ENCODE measurements at places on chromosomes 2 and 18. TPM values are rescaled to one million over a fixed set of nuclear protein-coding genes. Genes with fewer than 3 reads are reported as not detected.

DNA sequence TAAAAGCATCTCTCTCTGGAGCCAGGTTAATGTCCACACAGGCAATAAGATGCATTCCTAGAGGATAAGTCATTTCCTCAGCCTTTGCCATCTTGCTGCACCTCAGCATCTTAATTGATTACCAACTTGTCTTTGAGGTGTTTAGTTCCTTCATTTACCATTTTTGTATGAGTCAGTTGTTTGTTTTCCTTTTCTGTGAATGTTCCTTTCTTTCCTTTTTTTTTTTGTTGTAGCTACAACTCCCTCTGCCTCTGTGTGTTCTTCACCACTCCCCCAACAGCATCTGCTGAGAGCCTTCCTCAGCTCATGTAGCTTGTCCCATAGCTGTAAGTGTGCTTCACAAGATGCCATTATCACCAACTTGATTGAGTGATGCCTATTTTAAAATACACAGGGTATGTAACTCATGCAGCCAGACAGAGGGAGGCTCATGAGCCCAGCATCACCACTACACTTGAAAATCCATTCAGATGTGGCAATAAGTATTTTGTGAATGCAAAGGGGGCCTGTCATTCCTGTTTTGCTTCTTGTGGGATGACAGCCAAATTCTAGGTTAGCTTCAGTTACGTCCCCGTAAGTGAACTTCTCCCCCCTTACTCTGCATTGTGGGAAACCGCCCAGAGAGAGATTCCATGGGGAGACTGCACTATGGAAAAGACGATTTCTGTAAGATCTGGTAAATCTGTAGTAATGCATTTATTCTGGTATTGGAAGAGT lies 315.9 kb upstream of the ZEB2 start:
- no peaks in the 10 kb centered on the region for H3K4me1 ChIP-seq
- H3K27ac ChIP-seq, result no peak overlapping the region
- no peak for DNase-seq
- no peak overlapping the region for H3K4me3 ChIP-seq
- no peaks in the 10 kb centered on the region for H3K36me3 ChIP-seq
- no peaks in the 10 kb centered on the region for H3K27me3 ChIP-seq

- no peak overlapping the region for H3K27ac ChIP-seq
- no peaks in the 10 kb centered on the region for H3K27me3 ChIP-seq
- no peaks in the 10 kb centered on the region for H3K36me3 ChIP-seq
- H3K4me1 ChIP-seq, result no peaks in the 10 kb centered on the region
Observed at GRCh38 chr2:151002959-151003600, 258.6 kb downstream of the RBM43 start.

DNA sequence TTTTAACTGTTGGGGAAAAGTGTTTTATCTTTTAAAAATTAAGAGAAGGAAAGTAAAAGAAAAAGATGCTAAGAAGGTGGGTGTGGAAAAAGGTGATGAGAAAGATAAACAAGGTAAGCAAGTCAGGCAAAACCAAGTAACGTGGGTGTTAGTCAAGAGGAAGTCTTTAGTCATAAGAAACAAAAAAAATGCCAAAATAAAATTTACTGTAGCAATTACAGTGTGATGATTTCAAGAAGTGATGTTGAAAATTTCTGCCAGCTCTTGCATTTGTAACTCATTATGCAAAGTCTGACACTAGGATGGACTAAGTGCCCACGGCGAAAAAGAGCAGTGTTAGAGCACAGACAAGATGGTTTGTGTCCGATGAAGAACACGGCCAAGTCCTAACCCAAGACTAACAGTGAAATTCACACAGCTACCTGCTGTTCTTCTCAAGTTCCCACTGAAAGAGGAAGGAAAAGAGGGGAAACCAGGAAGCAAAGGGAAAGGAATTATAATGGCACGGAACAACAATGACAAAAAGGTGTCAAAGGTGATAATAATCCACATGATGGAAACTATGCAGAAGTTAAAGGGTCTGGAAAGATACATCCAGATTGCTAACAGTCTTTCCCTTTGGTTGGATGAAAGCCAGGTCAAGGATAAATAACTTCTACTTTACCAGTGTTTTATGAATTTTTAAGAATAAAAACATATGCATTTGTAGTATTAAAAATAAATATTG lies 34.1 kb downstream of the NOL10 start:
- H3K36me3 ChIP-seq, result peaks cover 95% of the 10 kb centered on the region
- H3K27me3 ChIP-seq, result no peaks in the 10 kb centered on the region
- H3K4me3 ChIP-seq, result no peak overlapping the region

DNA sequence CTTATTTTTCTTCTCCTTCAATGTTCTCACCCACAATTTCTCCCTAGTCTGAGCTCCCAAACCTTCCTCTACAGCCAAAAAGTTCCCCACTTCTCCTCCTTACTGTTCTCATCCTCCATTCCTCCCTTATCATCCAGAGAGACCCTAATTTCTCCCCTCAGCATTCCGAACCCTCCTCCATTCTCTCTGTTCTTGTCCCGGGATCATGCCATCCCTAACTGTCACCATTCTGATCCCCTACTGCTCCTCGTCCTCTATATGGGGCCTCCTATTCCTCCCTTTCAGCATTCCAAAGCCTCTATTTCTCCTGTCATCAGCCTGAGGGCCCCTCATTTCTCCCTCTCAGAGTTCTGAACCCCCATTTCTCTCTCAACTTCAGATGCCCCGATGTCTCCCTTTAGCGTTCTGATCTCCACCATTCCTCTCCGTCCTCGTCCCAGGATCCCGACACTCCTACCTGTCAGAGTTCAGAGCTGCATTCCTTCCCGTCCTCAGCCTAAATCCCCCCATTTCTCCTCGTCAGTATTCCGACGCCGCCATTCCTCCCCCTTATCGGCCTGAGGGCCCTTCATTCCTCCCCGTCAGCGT lies 522 bp downstream of the MBD1 start:
- peak overlapping the region; percentile 94 for H3K4me3 ChIP-seq
- DNase-seq, result no peak
- peaks cover 20% of the 10 kb centered on the region for H3K4me1 ChIP-seq
- no peaks in the 10 kb centered on the region for H3K27me3 ChIP-seq
- H3K27ac ChIP-seq, result peak overlapping the region; percentile 94

GRCh38 chr2:141946016-141946415 lies 184.8 kb downstream of the LRP1B start:
- no peak overlapping the region for H3K27ac ChIP-seq
- H3K4me3 ChIP-seq, result no peak overlapping the region
- H3K27me3 ChIP-seq, result no peaks in the 10 kb centered on the region

RBKS gene
- 3.7 TPM for total RNA-seq

RESP18 gene
- total RNA-seq, result not detected

PRSS56 gene
- 2.4 TPM for total RNA-seq

LYPD1 gene
- total RNA-seq, result 0.47 TPM

CYP26B1 gene
- total RNA-seq, result 3.2 TPM

HRH4 gene
- not detected for total RNA-seq

PLEK gene
- total RNA-seq, result 3.9 TPM

All from psoas muscle (tissue), 8 donors.